ENCODE measurements at places on chromosomes 1 and 21.
A peak's percentile ranks its signal among the peaks of the same experiment; 100 is the strongest.

DNA sequence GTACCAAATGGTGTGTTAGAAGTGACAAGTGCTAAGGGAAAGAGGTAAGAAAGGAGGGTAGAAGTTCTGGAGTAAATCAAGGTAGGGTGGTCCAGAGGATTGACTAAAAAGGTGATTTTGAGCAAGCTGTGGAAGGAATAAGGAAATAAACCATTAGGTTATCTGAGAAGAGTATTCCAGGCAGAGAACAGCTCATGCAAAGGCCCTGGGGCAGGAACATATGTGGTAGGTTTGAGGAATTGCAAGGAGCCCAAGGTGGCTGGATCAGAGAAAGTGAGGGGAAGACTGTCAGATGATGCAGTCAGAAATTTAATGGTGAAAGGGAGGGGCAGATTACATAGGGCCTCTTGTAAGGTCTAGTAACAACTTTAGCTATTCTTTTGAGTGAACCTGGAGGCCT lies 302.6 kb downstream of the PBX1 start:
- no peak for DNase-seq

DNA sequence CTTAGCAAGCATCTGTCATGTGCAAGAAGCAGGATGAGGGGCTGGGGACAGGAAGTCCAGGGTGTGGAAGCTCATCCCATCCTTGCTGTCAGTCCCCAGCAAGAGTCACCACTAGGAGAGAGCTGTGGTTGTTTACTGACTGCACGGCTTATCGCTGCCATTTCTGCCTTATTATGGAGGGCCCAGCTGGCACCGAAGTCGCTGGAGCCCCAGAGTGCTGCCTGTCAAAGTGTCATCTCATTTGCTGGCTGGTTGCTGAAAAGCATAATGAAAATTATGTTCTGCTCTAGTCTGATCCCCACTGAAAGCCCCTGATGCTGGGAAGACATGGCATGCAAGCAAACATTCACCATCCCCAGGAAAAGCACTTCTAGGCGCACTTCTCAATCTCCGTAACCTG lies 642.7 kb downstream of the NPHP4 start:
- DNase-seq = no peak

DNA sequence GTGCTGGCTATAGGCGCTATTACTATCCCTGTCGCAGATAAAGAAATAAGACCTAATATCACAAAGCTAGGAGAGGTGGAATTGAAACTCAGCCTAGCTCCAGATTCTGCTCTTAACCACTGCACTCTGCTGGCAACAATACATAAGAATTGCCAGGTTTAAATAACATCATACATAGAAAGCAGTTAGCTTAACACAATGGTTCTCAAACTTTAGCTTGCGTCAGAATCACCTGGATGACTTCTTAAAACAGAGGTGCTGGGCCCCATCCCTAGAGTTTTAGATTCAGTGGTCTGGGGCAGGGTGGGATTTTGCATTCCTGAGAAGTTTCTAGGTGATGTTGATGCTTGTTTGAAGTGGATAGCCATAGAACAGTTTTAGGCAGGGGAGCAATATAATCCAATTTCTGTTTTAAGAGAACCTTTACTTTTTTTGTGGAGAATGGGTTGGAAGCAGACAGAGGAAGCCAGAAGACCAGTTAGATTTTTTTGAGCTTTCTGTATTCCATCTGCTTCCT lies 1.1 kb upstream of the POMGNT1 start:
- no peak for DNase-seq

- no peak for DNase-seq
These were observed 14.1 kb downstream of the SUCO start for GRCh38 chr1:172547071-172547470.

- no peak for DNase-seq
These were observed 41.3 kb upstream of the DHCR24 start for GRCh38 chr1:54928327-54928726.

DNA sequence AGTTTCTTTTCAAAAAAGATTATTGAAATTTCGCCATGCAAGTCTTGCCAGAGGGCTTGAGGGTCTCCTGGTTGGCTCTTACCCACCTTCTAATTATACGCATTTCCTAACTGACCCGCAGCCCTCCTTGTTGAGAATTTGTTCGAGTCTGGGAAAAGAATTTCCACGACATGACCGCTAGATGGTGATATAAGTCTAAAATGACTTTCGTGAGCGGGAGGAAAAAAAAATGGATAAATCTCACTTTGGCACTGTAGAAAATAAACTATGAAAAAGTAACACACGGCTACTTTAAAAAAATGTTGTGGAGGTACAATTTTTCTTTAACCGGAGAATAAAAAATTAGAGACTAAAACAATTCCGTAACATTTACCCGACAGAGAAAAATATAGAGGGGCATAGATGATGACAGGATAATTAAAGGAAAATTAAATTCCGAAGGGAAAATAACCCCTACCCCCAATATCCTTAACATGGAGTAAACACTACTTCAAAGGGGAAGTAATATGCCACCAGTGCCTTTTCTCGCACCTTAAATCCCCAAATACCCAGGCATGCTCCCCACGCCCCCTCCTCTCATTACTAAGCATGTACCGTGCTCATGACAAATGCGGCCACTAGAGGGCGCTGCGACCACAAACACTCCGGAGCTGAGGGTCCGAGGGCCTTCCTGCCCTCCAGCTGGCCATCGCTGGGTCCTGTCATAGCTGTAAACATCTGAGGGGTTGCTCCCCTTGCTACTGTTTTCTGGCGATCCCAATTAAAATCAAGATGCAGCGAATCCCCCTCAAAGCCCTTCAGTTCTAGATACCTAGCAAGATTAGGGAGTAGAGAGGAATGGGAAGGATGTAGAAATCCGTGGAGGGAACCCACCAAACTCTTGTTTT lies 266.9 kb downstream of the ASTN1 start:
- DNase-seq = peak; percentile 50

DNA sequence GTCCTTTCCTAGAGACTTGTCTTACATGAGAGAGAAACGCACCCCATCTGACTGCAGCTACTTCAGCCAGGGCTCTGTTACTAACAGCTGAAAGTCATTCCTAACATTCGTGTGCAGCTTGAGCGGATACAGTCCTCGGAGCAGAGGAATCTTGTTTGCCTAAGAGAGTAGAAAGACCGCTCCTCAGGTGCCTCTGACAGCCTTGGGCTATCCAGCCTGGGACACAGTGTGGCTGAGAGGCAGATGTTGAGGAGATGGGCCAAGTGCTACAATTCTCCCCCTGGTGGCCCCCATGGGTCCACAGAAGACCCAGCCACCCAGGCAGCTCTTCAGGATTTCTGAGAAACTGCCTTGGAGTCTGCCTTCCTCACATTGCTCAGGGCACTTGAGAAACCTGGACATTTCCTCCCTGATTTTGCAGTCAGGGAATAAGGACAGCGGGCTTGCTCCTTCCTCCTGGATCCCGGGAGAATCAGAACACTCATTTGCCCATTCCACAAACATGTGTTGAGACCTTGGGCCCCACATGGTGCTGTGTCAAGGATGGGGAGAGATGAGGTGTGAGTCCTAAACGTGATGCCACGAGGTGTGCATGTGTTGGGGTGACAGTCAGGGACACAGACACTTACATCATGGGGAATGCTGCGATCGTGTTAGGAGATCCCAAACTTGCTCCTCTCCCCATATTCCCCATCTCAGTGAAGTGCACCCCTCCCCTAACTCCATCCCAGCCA lies 13.1 kb downstream of the TRIM62 start:
- DNase-seq = no peak

DNA sequence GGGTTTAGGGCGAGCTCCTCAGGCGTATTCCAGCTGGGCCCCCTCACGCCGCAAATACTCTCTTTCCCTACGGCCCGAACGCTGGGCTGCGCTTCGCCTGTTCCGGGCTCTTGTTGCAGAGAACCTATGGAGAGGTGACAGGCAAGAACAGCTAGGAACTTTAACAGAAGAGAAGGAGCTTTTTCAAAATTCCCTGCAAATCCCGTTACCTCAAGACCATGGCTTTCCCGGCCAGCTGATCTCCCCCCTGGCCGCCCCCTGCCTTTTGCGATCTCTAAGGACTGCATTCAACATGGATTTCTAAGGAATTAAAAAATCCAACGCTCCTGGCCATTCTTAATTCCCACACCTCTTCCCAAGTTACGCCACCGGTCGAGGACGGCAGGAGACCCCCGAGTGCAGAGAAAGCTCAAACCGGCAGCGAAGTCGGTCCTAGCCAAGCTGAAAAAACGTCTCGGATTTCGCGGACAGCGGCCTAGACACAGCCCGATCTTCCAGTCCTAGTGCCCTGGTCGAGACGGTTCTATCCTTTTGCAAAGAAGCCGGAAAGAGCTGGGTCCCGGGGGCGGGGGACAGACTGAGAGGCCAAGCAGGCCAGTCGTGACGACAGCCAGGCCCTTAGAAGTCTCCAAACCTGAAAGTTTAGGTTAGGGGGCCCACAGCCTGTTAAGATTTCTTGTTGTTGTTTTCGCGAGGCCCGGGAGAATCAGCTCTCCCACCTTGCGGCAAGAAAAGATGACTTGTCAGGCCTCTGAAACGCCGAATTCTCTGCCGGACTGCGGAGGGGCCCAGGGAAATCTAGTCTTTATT lies 1.1 kb upstream of the TBX15 start:
- DNase-seq = no peak

- DNase-seq = no peak
These were observed 2.8 kb upstream of the ZBTB7B start for GRCh38 chr1:154999571-155000410.

- no peak for DNase-seq
These were observed 152.9 kb downstream of the ZBTB18 start for GRCh38 chr1:244204004-244204403.

- DNase-seq = no peak
These were observed 385.5 kb downstream of the SMYD3 start for GRCh38 chr1:246121533-246121932.
